ENCODE measurements at places on chromosomes 1 and 21.

DNA sequence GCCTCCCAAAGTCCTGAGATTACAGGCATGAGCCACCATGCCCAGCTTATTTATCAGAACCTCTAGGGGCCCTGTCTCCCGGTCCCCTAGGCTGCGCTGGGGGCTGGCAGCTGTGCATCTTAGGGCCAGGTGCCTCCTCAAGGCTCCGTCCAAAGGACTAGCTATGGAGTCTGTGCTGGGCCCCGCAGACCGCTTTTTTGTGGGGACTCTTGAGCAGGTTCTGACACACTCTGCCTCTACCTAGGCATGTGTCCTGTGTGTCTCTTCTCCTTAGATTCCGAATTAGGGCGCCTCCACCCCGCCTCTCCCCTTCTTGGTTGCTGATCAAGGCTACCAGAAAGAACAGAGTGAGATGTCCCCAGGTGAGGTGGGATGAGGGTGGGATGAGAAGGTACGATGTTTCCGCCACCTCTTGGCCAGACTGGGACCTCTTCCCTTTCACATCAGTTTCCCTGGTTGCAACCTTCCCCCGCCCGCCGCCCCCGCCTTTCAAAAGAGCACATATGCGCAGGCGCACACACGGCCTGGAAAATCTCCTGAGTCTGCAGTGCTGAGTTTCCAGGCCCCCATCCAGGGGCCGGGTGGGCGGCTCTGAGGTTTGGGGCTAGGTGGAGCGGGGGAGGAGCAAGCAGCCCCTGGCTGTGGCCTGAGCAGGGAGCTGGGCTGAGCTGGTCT is 5.0 kb upstream of the PTPN7 start:
- H3K36me3 ChIP-seq = no peaks in the 10 kb centered on the region
- H3K4me3 ChIP-seq = no peak overlapping the region
- H3K4me1 ChIP-seq = no peaks in the 10 kb centered on the region
- no peaks in the 10 kb centered on the region for H3K27me3 ChIP-seq

DNA sequence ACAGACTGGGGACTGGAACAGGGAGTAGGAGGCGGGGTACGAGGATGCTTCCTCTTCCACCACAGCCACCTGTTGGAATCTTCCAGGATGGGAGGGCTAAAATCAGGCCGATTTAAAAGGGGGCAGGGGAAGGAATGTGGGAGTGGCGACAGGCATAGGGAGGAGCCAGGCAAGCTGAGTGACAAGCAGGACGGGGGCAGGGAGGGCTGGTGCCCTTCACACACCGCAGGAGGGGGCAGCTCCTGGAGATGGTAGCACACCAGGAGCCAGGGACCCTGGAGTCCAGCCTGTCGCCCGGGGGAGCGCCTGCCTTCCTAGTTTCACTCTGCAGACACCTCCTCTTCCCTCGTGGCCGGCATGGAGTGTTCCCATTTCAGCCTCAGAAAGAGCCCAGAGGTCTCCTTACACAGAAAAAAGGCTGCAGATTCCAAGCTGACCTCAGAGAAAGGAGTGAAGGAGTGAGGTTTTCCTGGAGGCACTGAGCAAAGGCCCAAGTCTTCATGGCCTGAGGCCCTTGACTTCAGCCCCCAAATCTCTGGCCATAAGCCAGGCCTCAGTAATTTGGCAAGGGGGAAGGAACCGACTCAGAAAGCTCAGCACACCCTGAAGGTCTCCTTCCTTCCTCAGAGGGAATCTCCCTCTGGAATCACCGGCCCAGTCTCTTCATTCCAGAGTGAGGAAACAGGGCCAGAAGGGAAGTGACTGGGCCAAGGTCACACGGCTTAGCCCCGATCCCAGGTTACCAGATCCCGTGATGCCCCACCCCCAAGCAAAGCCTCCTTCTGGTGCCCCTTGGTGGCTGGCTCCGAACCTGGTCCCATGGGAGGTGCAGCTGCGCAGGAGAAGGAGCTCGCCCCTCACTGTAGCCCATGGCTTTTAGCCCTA is 8.1 kb downstream of the BLACAT1 start:
- no peak for DNase-seq
- no peaks in the 10 kb centered on the region for H3K36me3 ChIP-seq
- H3K27me3 ChIP-seq = peaks cover 7% of the 10 kb centered on the region
- peaks cover 21% of the 10 kb centered on the region for H3K4me1 ChIP-seq

DNA sequence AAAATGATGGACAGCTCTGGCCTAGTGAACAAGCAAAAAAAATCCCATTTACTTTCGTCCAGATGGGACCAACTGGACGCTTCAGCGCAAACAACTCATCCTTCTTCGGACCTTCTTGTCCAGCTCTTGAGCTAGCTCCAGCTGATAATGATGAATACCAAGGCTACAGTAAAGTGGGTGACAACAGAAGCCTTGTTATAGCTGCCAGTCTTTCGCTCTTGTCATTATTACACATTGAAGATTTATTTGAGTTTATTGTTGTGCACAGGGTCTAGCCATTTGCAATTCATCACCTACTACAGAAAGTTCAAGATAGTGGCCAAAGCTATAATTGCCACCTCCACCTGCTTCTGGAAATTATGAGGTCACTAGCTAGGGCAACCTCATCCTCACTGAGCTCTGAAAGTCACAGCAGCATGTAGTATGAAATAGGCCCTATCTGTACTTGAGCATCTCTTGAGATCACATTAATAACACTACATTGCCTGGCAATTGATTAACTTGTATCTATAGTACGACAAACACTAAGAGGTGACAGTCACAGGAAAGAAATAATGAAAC is 76.9 kb downstream of the GPATCH2 start:
- H3K27me3 ChIP-seq = no peaks in the 10 kb centered on the region
- no peak overlapping the region for H3K27ac ChIP-seq
- H3K36me3 ChIP-seq = no peaks in the 10 kb centered on the region
- H3K4me3 ChIP-seq = no peak overlapping the region
- H3K4me1 ChIP-seq = no peaks in the 10 kb centered on the region
- no peak for DNase-seq

GRCh38 chr1:188719735-188720134 is 1757.9 kb downstream of the BRINP3 start:
- H3K27ac ChIP-seq = no peak overlapping the region
- DNase-seq = no peak
- no peak overlapping the region for H3K4me3 ChIP-seq
- no peaks in the 10 kb centered on the region for H3K27me3 ChIP-seq

- no peaks in the 10 kb centered on the region for H3K27me3 ChIP-seq
- peaks cover 5% of the 10 kb centered on the region for H3K4me1 ChIP-seq
- H3K36me3 ChIP-seq = peaks cover 61% of the 10 kb centered on the region
- H3K4me3 ChIP-seq = no peak overlapping the region
- H3K27ac ChIP-seq = no peak overlapping the region
Observed at GRCh38 chr1:2306151-2306978, 78.2 kb downstream of the SKI start.

- no peaks in the 10 kb centered on the region for H3K36me3 ChIP-seq
- no peak overlapping the region for H3K4me3 ChIP-seq
- DNase-seq = no peak
- H3K27ac ChIP-seq = no peak overlapping the region
- no peaks in the 10 kb centered on the region for H3K4me1 ChIP-seq
Observed at GRCh38 chr1:209513226-209513625, 70.3 kb upstream of the CAMK1G start.

DNA sequence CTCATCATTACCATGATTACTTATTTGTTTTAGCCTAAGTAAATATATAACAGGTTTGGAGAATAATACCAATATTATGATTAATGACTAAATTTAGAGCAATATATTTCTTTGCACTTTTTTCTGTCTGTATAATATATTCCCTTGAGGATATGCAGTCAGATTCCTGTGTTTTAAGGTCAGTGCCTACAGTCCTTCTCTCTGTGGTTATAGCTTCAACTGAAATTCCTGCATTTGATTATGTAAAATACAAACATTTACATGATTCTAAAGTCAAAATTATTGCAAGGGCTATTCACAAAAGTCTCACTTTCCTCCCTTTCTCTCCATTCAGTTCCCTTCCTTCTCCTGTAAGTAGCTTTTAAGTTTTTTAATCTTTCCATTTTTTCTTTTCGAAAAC is 142.9 kb upstream of the COL6A1 start:
- no peaks in the 10 kb centered on the region for H3K4me1 ChIP-seq
- H3K27ac ChIP-seq = no peak overlapping the region
- no peaks in the 10 kb centered on the region for H3K36me3 ChIP-seq
- no peaks in the 10 kb centered on the region for H3K27me3 ChIP-seq
- no peak overlapping the region for H3K4me3 ChIP-seq

GRCh38 chr1:39431927-39432326 is 59.5 kb upstream of the BMP8A start:
- peak overlapping the region; percentile 17 for H3K27ac ChIP-seq
- no peak overlapping the region for H3K4me3 ChIP-seq
- no peak for DNase-seq
- H3K36me3 ChIP-seq = peaks cover 92% of the 10 kb centered on the region
- peaks cover 29% of the 10 kb centered on the region for H3K4me1 ChIP-seq

- no peak for DNase-seq
- H3K4me3 ChIP-seq = no peak overlapping the region
- H3K4me1 ChIP-seq = no peaks in the 10 kb centered on the region
- H3K27ac ChIP-seq = no peak overlapping the region
- H3K36me3 ChIP-seq = no peaks in the 10 kb centered on the region
- no peaks in the 10 kb centered on the region for H3K27me3 ChIP-seq
Observed at GRCh38 chr1:246415028-246415427, 92.1 kb downstream of the SMYD3 start.

DNA sequence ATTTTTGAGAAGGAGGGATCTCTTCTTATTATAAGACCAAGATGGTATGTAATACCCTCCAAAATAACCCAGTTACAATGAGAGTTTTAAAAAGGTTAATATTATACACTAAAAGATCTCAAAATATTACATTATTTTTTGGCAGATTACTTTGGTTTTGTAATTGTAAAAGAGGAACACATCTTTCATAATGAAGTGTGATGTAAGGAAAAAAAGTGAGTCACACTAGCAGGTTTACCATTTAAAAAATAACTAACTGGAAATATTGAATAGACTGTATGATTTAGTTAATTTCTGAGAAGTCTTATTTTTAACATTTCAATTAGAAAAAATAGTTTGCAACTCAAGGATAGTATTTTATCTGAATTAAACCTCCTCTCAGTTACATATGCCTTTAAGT is 1.1 kb downstream of the F5 start:
- peaks cover 3% of the 10 kb centered on the region for H3K4me1 ChIP-seq
- peaks cover 2% of the 10 kb centered on the region for H3K27me3 ChIP-seq
- no peaks in the 10 kb centered on the region for H3K36me3 ChIP-seq
- no peak overlapping the region for H3K27ac ChIP-seq

GRCh38 chr21:45972716-45973474 is 8.7 kb upstream of the COL6A1 start:
- H3K4me3 ChIP-seq = peak overlapping the region; percentile 68
- peak; percentile 93 for DNase-seq

DNA sequence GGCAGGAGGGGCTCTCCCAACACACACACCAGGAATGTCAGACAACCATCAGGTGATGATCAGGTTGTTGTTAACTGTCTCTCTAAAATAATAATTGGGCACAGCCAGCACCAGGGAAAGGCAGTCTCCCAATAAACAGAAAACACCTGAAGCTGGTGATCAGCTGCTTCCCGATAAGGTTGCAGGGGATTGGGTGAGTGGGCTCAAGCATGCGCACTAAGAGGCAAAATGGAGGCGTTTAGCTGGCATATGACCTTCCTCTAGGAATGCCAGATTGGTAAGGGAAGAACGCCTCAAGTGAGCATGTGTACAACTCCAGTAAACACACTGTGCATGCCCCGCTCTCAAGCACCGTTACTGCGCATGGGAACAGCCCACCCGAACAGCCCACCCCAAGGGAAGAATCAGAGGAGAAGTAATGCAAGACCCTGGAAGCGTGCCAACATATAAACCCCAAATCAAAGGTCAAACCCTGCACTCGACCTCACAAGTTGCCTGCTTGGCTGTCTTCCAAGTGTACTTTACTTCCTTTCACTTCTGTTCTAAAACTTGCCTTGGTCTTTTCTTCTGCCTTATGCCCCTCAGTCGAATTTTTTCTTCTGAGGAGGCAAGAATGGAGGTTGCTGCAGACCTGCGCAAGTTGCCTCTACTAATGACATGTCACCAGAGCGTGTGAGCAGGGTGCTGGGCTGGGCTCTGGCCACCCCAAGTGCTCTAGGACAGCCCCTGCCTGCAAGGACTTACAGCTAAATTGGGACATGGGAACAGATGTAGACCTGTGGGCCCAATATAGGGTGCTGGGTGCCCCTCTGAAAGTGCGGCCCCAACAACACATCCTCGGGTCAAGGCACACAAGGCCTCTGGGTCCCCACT is 200.8 kb downstream of the RHOU start:
- DNase-seq = no peak
- no peak overlapping the region for H3K27ac ChIP-seq
- peaks cover 16% of the 10 kb centered on the region for H3K4me1 ChIP-seq
- H3K27me3 ChIP-seq = no peaks in the 10 kb centered on the region
- H3K4me3 ChIP-seq = no peak overlapping the region

- no peaks in the 10 kb centered on the region for H3K36me3 ChIP-seq
- no peak overlapping the region for H3K27ac ChIP-seq
- H3K4me3 ChIP-seq = no peak overlapping the region
- no peaks in the 10 kb centered on the region for H3K4me1 ChIP-seq
Observed at GRCh38 chr1:68777851-68778250, 281.0 kb upstream of the DEPDC1 start.

- no peaks in the 10 kb centered on the region for H3K36me3 ChIP-seq
- no peaks in the 10 kb centered on the region for H3K27me3 ChIP-seq
- H3K27ac ChIP-seq = no peak overlapping the region
- H3K4me3 ChIP-seq = no peak overlapping the region
Observed at GRCh38 chr1:101137144-101138126, 99.4 kb upstream of the S1PR1 start.

GRCh38 chr1:224541901-224542630 is 74.1 kb upstream of the CNIH3 start:
- DNase-seq = no peak
- no peak overlapping the region for H3K4me3 ChIP-seq
- no peaks in the 10 kb centered on the region for H3K27me3 ChIP-seq
- no peaks in the 10 kb centered on the region for H3K4me1 ChIP-seq
- no peaks in the 10 kb centered on the region for H3K36me3 ChIP-seq

DNA sequence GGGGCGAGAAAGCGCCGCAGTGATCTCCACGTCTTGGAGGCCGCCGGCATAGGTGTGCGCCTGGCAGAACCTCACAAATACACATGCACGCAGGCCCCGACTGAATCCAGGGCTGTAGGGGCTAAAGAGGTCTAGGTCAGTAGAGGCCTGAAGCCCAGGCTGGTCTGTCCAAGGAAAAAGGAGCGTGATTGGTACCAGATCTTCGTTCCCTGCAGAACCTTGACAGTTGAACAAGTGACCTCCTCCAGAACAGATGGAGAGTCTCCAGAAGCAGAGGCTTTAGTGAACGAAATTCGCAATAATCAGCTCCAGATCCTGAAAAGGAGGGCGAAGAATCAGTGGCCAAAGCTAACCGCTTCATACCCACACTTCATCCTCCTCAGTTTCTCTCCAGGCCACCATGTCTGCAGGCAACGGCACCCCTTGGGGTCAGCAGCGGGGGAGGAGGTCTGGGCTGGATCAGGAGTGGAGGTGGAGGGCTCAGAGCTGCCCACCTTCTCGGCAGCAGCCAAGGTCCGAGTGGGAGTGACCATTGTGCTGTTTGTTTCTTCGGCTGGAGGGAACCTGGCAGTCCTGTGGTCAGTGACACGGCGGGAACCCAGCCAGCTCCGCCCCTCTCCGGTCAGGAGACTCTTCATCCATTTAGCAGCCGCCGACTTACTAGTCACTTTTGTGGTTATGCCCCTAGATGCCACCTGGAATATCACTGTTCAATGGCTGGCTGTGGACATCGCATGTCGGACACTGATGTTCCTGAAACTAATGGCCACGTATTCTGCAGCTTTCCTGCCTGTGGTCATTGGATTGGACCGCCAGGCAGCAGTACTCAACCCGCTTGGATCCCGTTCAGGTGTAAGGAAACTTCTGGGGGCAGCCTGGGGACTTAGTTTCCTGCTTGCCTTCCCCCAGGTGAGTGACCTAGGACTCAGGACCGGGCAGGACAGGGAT is 749 bp upstream of the PEX11B start:
- peak; percentile 66 for DNase-seq
- no peaks in the 10 kb centered on the region for H3K27me3 ChIP-seq
- peaks cover 21% of the 10 kb centered on the region for H3K4me1 ChIP-seq
- H3K36me3 ChIP-seq = peaks cover 3% of the 10 kb centered on the region
- H3K4me3 ChIP-seq = peak overlapping the region; percentile 98
